Brain microvascular endothelial cell (primary cell): ENCODE measurements at places on chromosomes 1 and 21.

GRCh38 chr1:20540281-20540680, 12.1 kb upstream of the FAM43B start:
- DNase-seq = no peak

DNA sequence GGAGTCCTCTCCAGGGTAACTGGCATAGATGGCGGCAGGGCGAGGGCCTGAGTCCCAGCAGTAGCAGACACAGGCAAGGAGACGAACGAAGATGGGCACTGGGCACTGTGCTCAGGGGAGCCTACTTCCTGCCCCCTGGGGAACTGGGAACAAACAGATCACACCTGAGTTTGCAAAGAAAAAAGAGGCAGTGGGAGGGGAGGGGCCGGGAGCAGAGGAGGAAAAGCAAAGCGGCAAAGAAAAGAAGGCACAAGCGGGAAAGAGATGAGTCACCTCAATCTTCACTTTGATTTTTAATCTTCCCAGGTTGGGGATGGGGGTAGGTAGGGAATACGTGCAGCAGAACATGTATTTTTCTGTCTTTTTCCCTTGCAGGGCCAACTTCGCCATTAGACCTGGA, 44.0 kb downstream of the ZSCAN20 start:
- DNase-seq = no peak

GRCh38 chr1:230231774-230232145, 164.7 kb downstream of the GALNT2 start:
- peak; percentile 75 for DNase-seq

DNA sequence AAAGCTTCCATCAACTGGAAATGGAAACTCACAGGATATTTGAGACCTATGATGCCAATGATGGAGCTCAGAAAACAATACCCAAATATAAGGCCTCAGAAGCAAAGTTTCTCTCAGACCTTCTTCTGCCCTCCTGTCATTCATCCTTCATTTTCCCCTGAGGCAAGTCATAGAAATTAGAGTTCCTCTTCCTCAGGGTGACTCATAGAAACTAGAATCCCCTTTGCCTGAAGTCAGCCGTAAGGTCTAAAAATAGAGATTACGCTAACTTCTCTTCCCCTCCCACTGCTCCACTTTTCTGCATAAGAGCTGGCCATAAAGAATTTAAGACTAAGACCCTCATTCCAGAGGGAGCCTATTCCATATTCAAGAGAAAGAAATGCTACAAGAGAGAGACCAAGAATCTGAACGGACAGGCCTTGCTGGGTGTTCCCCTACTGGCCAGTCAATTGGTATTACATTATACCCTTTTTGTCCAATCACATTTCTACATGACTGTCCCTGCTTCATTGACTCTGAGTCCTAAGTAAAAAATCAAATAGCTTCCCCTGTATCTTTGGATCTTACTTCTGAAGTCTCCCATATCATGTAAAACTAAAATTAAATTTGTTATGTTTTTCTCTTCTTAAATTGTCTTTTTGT, 994.9 kb downstream of the ADGRL2 start:
- peak; percentile 10 for DNase-seq

DNA sequence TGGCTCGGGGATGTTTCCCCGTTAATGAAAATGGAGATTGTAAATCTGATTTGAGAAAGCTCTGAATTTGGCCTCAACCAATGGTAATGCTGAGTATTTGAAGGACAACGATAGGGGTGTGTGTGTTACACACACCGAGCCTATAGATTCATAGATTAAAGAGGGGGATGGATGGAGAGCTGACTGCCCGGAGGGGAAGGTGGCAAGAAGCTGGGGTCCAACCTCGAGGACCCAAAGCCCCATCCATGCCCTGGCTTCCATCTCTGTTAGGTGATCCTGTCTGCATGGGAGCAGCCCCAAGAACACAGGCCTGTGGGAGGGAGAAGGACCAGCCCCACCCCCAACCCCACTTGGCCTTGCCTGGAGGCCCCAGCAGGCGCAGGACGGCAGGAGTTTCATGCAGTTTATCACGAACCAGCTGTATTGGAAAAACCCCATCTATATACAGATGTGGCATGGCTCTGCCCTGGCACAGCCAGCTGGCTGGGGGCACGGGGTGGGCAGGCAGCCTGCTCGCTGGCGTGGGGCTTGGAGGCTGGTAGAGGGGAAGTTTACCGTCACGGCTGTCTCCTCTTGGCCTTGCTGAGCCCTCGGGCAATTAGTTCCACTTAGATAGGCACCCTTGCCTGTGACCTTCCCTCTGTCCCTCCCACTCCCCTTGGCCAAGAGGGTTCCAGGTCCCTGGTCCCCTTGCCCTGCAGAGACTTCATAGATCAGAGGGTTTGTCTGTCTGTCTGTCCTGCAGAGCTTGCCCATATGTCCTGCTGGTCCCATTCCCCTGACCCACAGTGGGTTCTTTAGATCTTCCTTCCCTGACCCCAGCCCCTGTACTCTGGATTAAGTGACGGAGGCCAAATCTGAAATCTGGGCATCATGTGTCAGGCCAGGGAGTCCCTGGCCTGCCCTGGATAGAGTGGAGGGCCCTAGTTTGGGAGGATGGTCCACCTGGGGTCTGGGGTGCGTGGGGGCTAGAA, 3.0 kb downstream of the HSPB7 start:
- no peak for DNase-seq

- no peak for DNase-seq
These were observed 779 bp upstream of the DEGS1 start for GRCh38 chr1:224182057-224182865.

- DNase-seq = no peak
These were observed 12.7 kb downstream of the VSIG8 start for GRCh38 chr1:159849626-159850366.

DNA sequence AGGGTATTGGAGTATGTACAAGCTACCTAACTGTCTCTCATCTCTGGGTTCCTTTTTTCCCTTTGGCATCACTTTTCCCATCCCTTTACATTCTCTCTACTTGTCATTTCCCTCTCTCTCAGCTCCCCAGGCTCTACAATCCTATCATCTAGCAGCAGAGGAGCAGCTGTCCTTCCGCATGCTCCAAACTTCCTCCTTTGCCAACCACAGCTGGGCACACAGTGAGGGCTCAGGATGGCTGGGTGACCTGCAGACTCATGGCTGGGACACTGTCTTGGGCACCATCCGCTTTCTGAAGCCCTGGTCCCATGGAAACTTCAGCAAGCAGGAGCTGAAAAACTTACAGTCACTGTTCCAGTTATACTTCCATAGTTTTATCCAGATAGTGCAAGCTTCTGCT, 561 bp downstream of the CD1E start:
- DNase-seq = no peak

DNA sequence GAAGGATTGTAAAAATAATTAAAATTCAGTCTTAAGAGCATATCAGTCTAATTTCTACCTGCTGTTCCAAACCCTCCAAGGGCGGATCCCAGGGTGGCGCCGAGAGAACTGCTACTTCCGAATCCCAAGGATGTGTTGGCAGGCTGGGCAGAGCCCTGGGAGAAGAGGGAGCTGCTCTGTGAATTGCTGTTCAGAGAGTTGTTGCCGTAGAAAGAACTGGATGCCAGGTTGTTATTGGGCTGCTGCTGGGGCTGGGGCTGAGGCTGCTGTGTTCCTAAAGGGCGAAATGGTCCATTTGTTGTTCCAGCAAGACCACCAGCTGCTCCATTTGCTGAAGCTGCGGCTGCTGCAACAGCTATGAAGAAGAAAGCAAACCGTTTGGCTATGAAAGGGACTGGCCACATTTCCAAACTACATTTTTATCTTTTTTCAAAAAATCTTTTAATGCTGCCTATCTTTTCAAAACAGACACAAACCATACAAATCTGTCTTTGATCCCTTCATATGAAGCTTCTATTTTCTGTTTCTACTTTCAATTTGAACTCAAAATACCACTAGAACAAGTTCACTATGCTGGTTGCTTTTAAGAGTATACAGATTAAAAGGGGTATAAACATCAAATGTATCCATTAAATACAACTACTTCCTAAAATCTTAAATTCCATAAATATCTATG, 57.5 kb upstream of the SDC3 start:
- no peak for DNase-seq

DNA sequence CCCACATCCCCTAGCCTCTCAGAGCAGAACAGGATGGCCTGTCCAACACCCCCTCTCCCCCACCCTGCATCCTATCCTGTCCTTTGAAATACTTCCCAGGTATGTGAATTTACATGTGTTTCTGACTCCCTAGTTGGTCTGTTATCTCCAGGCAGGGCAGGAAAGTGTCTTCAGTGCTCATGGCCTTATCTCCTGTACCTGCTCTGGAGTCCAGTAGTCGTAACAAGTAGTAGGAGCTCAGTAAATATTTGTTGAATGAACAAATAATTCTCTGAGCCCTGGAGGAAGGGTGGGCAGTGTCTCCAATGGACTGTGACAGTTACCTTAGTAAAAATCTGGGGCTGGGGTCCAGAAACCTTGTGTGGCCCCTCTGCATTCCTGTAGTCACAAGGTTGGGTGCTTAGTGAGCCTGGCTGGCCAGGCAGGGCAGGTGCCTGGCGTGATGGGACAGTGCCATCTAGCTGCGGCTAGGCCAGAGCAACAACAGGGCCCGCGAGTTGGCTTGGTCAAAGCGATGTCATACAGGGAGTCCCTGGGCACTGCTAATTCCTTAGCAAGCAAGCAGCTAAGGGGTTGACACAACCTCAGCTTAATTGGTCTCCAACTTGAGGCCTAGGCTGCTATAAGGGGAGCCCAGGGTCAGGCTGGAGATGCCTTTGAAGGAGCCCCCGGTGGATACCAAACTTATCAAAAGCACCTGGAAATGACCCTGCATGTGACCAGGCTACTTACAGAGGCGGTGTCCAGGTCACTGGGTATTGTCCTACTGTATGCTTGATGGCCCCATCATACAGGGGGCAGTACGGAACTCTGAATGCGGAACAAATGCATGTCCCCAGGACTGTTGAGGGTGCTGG, 89.0 kb upstream of the PPM1J start:
- DNase-seq = peak; percentile 56
